ENCODE measurements at places on chromosomes 5 and 9.

- no peak for DNase-seq
Measured at GRCh38 chr5:152572812-152573211, 167.7 kb upstream of the NMUR2 start.

DNA sequence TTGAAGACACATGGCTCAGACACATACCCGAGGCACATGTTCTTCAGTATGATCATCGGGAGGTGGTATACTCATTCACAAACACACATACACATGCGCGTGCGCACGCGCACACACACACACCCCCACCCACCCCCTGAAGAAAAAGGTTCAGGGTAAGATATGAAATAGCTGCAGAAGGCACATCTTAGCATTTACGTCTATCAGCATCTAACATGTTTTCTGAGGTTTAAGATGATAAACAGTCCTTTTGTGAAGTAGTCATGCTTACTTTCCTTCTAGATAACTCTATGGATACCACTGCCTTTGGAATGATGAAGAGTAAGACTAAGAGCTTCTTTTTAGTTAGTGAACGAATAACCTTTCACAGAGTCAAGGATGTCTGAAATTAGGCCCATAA, 105.1 kb upstream of the GNA14 start:
- no peak for DNase-seq

DNA sequence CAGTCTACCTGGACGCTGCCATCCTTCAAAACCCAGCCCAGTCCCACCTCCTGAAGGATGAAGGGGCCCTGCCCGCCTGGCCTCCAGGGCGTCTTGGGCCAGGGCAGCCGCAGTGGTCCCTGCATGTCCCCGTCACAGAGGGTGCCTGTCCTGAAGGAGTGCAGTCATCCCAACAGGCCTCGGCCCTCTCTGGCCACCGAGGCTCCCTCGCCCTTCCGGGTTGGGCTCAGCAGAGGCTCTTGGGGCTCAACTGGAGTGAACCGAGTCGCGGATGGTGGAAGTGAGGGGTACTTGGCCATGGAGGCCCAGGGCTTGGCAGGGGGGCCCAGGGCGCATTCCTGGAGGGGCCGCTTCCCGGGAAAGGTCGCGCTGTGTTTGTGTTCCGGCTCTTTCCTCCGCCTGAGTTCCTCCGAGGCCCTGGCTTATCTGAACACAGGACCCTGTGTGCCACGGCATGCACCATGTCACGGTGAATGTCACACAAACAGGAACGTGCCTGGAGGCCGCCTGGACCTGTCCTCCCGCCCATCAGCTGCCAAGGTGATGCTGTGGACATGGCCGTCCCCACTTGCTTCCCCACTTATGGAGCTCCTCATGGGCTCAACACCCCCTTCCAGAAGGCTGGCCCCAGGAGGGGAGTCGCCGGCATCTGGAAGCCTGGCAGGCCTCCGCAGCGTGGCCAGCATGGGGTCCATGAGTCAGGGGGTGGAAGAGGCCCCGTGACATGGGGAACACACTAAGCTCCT, 25.7 kb upstream of the OBP2B start:
- DNase-seq, result no peak

DNA sequence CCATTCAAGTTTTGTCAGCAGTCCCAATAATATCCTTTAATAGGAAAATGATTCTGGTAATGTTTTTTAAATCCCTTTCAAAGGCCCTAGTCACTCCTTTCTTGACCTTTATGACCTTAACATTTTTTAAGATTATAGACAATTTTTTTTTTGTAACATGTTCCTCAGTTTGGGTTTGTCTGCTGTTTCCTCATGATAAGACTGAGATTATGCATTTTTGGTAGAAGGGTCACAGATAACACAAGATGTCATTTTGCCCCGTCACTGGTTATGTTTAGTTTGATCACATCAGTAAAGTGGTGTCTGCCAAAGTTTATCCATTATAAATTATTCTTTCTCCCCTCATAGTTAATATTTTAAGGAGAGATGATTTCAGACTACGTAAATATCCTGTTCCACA, 16.0 kb upstream of the PTPDC1 start:
- DNase-seq, result no peak

GRCh38 chr5:170256571-170256970, 23.8 kb downstream of the C5orf58 start:
- no peak for DNase-seq

DNA sequence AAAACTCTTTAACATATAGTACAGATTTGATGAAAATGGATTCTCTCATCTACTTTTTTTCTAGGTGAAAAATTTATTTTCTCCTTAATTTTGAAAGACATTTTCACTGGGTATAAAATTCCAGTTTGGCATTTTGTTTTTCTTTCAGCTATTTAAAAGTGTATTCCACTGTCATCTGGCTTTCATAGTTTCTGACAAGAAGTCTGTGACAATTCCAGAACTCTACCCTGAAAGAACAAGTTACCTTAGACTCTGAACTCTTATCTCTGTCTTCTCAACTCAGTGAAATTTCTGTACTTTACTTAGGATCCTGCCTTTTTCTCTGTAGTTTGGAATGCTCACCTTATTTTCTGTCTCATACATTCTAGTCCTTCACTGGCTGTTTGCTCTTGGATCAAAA, 161.7 kb downstream of the RANBP17 start:
- no peak for DNase-seq

GRCh38 chr5:1492757-1493156, 31.0 kb downstream of the LPCAT1 start:
- DNase-seq, result no peak

GRCh38 chr5:77568555-77568954, 70.0 kb downstream of the OTP start:
- no peak for DNase-seq

- DNase-seq, result no peak
Measured at GRCh38 chr5:133193794-133194193, 142.0 kb downstream of the HSPA4 start.

DNA sequence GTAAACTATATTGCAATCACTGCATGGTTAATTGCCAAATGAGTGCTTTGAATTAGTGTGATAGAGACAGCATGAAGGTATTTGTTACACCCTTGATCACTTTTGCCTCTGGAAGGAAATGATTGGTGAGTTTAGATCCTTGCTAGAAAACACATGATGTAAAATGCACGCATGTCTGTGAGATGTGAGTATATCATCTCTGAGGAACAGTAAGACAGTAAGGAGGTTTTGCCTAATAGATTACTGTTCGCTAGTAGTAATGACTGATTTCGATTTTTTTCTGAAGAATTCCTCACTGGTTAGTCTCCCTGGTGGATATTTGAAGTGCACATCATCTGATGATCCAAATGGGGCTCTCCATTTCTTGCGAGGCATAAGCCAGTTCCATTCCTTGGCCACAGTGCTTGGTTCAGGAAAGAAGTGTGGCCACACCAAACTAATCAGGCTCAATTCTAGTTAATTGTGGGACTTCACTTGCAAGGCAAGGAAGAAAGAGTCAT, 156.4 kb upstream of the ADRA1B start:
- DNase-seq, result no peak

- DNase-seq, result no peak
Measured at GRCh38 chr5:168073311-168073710, 218.1 kb upstream of the WWC1 start.

DNA sequence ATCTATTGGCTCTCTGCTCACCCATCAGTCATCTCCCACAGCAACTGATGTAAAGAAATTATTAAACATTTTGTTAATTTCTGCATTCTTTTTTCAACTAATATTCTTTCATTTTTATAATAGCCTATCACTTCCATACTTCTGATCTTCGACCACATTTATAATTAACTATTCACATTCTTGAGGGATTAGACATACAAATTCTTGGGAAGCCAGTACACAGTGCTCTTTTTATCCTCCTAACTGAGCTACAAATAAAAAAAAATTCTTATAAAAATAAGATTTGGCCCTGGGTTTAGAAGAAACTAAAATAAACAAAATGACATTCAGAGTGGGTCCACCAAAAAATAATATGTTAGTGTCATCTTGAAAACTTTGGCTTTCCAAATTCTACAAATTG, 103.7 kb upstream of the ITGA1 start:
- DNase-seq, result no peak

- no peak for DNase-seq
Measured at GRCh38 chr5:43039471-43040286, 440 bp downstream of the ANXA2R start.

DNA sequence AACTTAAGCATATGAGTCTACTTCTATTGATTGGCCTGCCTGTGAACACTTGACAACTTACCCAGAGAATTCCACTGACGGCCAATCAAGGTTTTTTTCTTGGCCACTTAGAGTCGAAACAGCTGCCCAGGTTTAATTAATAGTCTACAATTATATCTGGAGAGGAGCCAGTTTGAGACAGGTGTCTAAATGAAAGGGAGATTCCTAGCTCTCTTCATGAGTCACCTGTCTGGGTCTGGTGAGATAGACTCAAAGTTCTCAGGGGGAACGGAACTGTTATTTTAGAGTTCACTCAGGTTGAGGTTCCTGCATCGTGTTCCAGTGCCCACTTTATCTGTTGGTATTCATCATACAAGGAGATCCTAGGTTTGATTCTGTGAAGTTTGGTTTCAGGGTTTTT, 111.0 kb downstream of the CD180 start:
- DNase-seq, result no peak

DNA sequence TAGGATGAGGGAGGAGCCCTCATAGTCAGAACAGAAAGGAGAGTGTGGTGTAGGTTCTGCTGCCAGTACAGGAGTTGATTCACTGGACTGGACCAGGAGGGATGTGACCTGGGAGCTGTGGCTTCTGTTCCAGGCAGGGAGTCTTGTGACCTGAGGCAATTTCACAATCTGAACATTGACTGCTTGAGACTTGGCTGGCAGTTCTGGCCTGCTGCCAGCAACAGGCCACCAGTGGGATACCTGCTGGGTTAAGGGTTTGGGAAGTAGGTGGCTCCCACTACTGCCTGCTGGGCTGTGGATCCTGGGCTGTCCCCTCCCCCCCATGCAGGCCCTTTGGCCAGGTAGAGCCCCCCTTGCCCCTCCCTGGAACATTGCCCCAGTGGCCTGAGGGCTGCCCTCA, 268.6 kb upstream of the ARRDC3 start:
- DNase-seq, result no peak
